ENCODE measurements at places on chromosomes 7 and 10.

GRCh38 chr7:92657391-92657790 is 67.2 kb upstream of the FAM133B start:
- no peak overlapping the region for H3K27ac ChIP-seq
- H3K4me1 ChIP-seq = no peaks in the 10 kb centered on the region
- H3K27me3 ChIP-seq = no peaks in the 10 kb centered on the region
- no peak for DNase-seq

- peaks cover 11% of the 10 kb centered on the region for H3K36me3 ChIP-seq
- DNase-seq = no peak
- H3K4me3 ChIP-seq = no peak overlapping the region
- H3K27ac ChIP-seq = no peak overlapping the region
- H3K27me3 ChIP-seq = no peaks in the 10 kb centered on the region
Observed at GRCh38 chr7:134818613-134819345, 39.3 kb downstream of the CALD1 start.

GRCh38 chr10:49068209-49068608 is 47.1 kb downstream of the VSTM4 start:
- H3K4me3 ChIP-seq = no peak overlapping the region
- H3K27ac ChIP-seq = no peak overlapping the region
- H3K4me1 ChIP-seq = peaks cover 28% of the 10 kb centered on the region
- peaks cover 8% of the 10 kb centered on the region for H3K36me3 ChIP-seq
- H3K27me3 ChIP-seq = no peaks in the 10 kb centered on the region

- H3K36me3 ChIP-seq = no peaks in the 10 kb centered on the region
- H3K4me1 ChIP-seq = peaks cover 85% of the 10 kb centered on the region
- no peak overlapping the region for H3K4me3 ChIP-seq
Observed at GRCh38 chr7:116543664-116544063, 18.8 kb downstream of the CAV1 start.

DNA sequence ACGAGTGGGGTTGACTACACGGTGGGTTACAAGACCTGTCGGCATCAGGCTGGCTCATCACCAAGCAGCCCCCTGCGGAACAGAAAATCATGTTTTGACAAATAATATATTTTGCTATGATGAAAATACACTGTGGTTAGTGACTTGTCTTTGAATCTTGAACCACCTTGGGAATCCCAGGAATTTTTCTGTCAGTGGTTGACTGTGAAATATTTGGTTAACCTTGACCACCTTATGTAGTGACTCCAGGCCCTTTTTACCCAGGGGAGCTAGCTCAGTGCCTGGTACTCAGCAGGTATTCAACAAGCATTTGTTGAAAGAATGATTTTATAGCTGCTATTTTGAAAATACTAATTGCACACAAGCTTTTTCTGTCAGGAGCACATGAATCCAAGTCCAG is 406.0 kb downstream of the PHF14 start:
- H3K27me3 ChIP-seq = no peaks in the 10 kb centered on the region
- no peak overlapping the region for H3K27ac ChIP-seq
- H3K4me1 ChIP-seq = no peaks in the 10 kb centered on the region
- H3K36me3 ChIP-seq = no peaks in the 10 kb centered on the region

Data from heart right ventricle (tissue), 16 donors.